ENCODE measurements at places on chromosomes 3 and 15. TPM values are rescaled to one million over a fixed set of nuclear protein-coding genes. Genes with fewer than 3 reads are reported as not detected.
A peak's percentile ranks its signal among the peaks of the same experiment; 100 is the strongest.

ZCWPW2 gene
- total RNA-seq, result under 0.01 TPM

C3orf20 gene
- total RNA-seq, result not detected

SLC25A36 gene
- 29.8 TPM for total RNA-seq

NCKIPSD gene
- 5.2 TPM for total RNA-seq

GRCh38 chr15:24039683-24040082 is 352.6 kb upstream of the NDN start:
- no peak for DNase-seq

DNA sequence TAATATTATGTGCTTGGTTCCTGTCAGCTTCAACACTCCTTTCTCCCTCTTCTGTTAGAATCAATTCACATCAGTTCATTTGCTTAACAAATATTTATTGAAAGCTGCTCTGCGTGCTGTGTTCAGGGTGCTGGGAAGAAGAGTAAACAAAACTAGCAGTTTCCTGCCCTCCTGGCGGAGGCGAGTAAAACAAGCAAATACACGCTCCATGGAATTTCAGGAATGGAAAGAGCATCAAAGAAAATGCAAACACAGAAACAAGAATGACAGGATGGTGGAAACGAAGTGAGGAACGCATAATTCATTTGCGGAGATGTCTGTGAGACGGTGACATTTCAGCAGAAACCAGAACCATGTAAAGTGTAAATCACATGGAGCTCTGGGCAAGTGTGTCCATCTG is 49.4 kb upstream of the SPTSSB start:
- DNase-seq, result peak; percentile 58

DNA sequence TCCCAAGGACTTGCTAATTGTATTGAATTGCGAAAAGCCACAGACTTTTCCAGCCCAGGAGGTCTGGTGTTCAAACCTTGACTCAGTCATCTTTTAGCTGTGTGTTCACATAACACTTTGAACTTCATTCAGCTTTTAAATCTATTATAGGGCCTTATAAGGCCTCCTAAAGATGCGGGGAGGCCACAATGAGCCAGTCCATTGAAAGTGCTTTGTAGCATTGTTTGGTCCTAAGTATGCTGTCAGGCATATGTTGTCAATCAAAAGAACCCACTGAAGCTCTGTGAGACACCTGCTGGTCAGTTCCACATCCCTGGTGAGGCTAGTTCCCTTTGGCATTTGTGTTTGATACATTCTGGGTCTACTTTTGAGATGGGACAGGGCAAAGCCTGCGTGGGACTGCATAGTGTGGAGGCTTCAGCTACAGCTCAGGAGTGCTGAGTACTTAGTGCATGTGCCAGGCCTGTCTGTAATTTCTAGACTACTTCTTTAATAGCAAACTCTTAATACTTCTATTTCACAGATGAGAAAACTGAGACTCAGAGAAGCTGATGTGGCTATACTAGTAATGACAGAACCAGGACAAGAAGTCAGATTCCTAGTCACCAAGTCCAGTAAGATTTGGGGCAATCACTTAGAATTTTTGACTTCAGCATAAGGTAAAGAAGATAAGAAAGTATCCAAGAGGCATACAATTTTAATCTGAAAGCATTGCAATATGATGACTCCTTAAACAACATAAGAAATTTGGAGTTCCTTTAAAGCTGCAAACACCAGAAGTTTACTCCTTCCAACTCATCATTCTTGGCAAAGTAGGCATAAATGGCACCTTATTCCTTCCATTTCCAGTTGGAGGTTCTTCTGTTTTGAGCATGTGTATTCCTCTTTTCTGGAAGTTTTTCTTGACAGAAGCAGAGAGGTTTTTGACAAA is 213.0 kb downstream of the PDCD6IP start:
- peak; percentile 40 for DNase-seq

Data from lung microvascular endothelial cell (primary cell).